ENCODE measurements at places on chromosomes 7 and 10.

DNA sequence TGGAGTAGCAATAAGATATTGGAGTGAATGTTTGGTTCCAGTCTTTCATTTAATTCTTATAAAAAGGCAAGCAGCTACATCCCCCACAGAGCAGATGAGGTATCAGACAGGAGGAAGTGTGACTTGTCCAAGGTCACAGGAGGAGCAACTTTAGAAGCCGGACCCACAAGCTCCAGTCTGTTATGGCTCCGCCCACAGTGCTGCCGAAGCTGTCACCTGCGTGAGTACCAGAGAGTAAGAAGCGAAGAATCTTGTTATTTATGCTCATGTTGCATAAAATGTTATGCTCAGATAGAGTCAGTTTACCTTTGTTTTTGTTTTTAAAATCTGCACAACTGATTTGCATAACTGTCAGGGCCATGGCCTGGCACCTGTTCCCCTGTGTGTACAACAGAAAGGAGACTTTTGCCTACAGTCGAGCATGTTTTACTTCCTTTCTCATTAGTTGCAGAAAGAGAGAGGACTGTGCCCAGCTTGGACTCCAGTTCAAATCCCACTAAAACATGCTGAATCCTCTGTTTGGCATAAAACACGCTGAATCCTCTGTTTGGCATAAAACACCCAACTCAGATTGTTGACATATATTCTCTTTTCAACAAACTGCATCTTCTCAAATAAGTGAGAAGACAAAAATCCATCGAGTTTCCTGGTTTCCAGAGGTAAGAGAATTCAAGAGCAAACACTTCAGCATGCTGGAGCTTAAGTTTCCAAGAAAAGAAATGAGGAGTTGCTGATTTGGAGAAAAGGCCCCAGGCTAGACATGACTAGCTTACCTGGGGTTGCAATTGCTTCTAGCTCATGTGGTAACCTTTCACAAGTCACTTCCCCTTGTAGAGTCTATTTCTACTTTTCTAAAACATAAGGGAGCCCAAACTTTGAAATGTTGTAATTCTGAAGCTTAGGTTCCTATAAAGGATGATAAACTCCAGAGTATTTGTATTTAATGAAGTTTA, 409.8 kb upstream of the ZMIZ1 start:
- DNase-seq = no peak

DNA sequence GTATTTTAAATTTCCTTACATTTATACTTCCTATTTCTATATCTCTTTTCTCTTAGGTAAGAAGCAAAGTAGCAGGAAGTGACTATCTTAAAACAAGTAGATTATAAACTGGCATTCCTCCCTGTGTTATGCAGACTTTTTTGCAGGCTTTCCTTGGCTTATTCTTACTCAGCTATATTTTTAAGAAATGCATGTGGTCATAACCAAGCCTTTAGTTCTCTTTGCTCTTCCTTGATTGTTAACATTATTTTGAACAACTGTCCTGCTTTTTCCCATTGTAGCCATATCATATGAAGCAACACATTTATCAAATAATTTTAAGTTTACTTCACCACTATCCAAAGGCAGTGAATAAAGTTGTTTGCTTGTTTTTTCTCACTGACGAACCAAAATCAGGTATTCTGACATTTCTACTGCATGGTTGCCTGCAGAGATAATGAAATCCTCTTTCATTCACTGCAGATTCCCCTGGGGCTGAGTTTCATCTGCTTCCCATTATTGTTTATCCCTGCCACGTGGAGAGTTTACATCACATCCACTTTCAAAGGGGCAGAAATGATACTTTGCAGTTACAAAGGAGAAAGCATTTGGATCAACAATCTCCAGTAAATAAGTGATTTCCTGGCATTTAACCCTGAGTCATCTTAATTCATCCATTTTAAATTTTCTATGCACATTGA, 389.9 kb upstream of the SEMA3C start:
- DNase-seq = no peak

DNA sequence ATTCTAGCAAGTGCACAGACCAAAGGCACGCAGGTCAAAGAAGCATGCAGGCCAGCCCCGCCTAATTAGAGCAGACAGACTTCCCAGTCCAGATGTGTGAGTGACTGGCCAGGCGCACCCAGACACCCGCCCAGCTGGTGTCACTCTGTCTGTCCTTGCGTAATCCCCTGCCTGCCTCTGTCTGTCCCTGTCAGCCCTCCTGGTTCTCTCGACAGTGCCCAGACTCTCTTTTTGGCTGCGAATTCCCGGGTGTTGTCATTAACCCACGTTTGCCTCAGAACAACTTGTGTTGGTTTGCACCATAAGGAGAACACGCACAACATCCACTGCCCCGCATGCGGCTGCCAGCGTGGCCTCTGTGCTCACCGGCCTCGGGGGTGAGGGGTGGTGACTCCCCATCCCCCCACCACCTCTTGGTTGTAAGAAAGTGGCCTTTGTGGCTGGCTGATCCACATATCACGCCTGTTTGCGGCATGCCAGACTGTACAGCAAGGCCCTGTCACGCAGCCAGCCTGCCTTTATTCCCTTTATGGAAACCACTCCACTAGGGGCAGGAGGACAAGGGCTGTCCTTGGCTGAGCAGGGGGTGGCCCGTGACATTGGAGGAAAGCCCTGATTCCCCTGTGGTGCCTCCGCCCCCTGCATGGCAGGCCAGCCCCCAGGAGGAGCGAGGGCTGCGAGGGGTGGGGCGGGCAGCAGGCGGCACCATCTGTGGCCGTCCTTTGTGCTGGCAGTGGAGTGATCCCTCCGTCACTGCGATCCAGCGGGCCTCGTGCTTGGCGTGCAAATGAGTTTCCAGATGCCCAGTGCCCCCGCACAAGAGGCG, 72.8 kb upstream of the PPIF start:
- no peak for DNase-seq

- no peak for DNase-seq
Measured at GRCh38 chr10:133027482-133027881, 60.2 kb upstream of the ADGRA1 start.

- no peak for DNase-seq
Measured at GRCh38 chr7:44216521-44217222, 15.9 kb downstream of the YKT6 start.

DNA sequence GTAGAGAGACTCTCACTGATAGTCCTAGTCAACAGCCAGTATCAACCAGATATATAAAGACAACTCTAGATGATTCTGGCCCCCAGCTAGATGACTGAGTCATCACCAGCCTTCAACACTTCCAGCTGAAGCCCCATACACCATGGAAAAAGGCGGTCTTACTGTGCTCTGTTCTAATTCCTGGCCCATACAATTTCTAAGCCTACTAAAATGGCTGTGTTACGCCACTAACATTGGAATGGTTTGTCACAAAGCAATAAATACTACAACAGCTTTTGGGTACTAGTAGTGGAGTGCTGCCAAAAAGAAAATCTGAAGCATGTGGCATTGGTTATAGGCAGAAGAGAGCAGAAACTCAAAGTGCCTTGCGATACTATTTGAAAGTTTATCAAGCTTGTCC, 13.0 kb upstream of the TES start:
- no peak for DNase-seq

DNA sequence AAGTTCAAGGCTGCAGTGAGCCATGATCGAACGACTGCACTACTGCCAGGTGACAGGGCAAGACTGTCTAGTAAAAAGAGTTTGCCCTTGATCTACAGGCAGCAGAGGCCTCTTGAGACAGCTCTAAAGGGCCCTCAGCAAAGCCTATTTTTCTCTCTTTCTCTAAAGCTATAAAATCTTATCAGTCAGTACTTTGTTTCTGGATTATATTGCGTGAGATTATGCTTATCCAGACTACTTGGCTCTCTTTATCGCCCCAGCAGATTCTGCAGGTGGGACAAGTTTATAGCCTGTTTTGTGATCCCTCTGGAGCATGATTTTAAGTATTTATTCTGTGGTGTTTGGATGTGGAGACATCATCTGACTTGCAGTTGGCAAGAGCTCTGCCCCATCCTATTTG, 2.7 kb downstream of the RPP38 start:
- DNase-seq = no peak

DNA sequence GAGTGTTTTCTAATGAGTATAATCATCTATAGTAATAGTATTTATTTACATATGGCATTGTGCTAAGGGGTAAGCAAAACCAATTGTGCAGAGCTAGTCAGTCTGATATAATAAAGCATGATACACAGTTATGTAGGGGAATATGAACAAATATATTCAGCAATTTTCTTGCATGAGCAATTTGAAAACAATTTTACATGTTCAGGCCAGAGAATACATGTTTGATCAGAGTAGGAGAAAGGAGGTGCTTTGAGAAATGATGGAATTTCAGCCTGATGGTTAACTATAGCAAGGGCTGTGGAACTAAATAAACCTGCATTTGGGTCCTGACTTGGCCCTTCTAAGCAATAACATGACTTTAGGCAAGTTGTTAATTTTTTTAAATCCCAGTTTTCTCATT, 214.5 kb downstream of the TWIST1 start:
- no peak for DNase-seq

DNA sequence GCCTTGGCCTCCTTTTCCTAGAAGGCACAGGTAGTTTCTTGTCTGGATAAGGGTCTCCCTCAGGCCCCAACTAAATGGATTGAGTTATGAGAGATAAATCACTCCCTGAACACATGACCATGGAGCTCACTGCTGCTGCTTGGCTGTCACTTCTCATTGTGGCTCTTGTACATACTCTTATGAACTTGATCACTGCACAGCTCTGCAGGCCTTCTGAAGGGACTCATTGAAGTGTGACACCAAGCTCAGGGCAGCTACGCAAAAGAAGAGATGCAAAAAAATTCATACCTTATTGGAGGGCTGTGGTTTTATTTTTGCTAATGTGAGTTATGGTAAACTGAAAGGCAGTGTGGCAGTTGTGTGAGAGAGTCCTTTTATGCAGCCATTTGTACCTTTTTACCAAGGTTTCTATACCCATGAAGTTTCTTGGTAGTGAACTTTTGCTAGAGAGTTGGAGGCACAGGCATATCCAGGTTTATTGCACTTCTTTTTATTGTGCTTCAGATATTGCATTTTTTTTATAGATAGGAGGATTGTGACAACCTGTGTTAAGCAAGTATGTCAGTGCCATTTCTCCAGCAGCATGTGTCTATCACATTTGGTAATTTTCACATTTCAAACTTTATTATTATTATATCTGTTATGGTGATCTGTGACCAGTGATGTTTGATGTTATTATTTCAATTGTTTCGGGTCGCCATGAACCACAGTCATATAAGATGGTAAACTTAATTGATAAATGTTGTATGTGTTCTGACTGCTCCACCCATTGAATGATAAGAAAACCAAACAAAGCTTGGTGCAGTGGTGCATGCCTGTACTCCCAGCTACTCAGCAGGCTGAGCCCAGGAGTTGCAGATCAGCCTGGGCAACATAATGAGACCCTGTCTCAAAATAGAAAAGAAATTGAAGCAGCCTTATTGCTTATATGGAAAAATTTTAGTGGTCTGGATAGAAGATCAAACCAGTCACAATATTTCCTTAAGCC, 100.6 kb downstream of the LRRC4 start:
- DNase-seq = no peak

GRCh38 chr7:11714205-11714604, 117.8 kb downstream of the THSD7A start:
- DNase-seq = no peak

DNA sequence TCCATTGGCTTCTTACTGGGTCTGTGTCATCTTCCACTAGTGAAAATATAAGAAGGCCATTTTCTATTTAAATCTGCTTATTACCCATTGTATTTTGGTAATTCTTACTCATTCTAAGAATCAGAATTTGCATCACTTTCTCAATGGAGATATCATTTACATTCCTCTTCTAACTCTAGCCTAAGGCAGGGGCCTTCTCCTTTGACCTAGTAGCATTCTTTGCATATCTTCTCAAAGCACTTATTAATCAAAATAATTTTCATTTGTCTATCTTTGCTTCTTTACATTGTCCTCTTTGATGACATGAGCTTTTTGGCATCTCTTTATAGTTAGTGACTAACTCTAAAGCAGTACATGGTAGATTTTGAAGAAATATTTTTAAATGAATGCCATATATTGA, 400.9 kb upstream of the SEMA3D start:
- DNase-seq = no peak

DNA sequence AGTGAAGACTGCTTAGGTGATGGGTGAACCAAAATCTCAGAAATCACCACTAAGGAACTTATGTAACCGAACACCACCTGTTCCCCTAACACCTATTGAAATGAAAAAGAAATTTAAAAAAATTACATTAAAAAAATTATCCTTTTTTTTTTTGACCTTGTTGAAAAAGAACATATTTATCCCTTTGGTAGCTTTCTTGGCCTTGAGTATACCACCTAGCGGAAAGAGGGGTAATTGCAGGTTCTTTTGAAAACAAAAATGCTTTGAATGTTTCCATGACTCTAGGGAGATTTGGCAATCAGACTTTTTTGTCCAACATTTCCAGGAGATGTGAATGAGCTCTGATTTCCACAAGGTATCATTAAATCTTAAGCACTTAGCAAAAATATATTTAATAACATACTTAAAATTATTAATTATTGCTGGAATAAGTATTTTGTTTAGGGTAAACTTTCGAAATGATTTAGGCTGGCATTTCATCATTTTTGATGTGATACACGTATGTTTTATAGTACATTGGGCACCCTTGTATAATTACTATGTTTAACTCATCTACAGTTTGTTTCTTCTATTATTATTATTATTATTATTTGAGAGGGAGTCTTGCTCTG, 47.0 kb upstream of the ELMO1 start:
- DNase-seq = peak; percentile 7

DNA sequence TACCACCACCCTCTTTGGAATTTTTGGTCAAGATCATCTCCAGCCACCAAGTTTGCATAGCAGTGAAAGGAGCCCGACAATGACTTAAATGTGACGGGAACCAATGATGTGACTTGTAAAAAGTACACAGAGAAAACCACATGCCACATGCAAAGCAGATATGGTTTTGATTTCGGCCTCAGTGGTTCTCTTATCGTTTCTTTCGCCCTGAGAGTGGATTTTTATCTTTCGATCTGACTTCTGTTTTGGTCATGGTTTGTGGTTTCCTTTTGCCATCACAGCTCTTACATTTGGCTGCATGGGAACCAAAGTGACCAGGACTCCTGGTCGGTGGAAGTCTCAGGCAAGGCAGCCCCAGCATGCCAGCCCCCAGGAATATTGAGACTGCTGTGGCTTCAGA, 31.5 kb downstream of the TCF7L2 start:
- no peak for DNase-seq

GRCh38 chr7:103685646-103686045, 239.6 kb upstream of the SLC26A5 start:
- no peak for DNase-seq

- DNase-seq = no peak
Measured at GRCh38 chr10:100522107-100522801, 2.6 kb upstream of the SEC31B start.

Measured in stimulated activated naive CD4-positive, alpha-beta T cell (primary cell).